ENCODE measurements at places on chromosomes 6 and 20. TPM values are rescaled to one million over a fixed set of nuclear protein-coding genes. Genes with fewer than 3 reads are reported as not detected.
A peak's percentile ranks its signal among the peaks of the same experiment; 100 is the strongest.

DNA sequence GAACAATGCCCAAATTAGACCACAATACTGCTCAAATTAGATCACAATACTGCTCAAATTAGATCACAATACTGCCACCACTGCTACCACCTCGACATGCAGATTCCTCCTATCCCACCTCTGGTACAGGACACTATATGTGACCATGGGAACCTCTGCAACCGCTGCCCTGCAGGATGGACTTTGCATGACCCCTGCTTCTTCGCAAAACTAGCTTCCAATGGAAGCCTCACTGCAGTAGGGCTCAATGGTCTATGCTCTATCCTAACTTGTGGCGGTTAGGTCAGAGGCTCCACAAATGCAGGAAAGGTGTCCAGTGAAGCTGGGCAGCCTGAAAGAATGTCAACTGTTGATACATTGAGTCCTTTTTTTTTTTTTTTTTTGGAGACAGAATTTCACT is 7.8 kb upstream of the TXNDC5 start:
- DNase-seq = no peak

DNA sequence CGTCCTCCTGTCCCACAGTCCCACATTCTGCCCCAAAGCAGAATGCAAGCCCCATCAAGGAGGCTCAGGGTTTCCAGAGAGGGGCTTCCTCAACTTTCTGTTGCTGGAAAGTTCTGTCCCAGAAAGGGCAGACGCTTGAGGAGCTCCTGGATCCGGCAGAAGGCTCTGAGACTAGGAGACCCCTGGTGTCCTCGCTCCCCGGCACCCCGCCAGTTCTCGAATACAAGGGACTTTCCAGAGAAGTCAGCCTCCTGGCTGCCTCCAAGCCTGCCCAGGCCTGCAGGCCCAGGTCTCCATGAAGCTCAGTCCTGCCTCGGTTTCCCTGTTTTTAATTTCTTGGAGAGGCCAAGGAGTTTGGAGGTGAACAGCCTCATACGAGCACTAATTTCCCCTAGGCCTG is 150.4 kb downstream of the CEBPB start:
- no peak for DNase-seq

DNA sequence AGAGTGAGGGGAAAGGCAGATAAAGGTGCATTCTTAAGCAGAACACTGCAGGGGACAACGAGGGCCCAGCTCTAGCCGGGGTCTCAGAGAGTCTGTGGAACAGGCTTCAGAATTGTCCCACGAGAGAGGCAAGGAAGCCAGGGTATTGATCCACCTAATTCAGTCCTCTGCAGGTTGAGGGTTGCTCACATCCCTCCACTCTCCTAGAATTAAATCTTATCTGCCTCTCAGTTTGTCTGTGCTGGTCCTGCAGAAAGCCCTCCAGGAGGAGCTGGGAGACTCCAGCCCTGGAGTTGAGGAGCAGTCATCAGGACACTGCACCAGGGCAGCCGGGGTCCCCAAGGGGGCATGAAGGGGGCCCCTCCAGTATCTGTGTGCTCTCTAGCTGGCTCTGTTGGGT is 39.1 kb downstream of the SLC24A3 start:
- DNase-seq = no peak

DNA sequence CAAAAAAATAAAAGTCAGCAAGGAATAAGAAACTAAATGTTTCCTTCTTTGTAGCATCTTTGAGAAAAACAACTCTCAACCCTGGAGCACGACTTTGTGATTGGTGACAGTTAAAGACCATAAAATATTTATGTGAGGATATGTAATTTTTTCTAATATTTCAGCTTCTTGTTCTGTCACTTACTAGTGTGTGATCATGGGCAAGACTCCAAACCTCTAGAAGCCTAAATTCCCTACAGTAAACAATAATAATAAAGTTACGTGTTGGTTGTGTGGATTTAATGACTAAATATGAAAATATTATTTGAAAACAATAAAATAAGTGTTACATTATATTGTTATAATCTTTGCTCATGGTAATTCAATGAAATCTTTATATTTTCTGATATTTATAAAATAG is 735.6 kb upstream of the MARCKS start:
- DNase-seq = peak; percentile 19

The RSPO3 gene
- total RNA-seq = 0.19 TPM

DNA sequence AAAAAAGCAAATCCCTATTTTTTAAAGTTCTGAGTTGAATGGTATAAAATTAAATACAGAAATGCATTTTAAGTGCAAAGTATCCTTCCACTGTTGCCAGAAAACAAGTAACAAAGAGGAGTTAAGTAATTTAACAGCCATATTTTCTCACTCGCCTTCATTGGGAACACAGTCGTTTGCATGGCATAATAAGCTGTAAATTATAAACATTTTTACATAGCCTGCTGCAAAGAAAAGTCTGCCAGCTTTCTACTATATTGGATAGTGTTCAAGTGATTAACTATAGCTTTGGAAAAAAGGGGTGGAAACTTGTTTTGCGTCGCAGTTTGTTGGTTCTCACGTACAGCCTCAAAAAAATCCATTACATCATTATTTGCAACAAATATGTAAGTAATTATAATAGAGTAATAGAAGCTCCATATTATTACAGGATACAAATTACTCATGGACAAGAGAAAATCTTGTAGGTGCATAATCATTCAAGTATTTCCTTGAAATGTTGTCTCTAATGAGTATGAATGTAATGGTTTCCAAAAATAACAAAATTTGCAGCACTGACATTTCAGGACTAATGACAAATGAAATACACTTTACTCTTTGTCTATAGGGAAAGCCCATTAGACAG is 139.3 kb downstream of the PDSS2 start:
- peak; percentile 64 for DNase-seq

- peak; percentile 28 for DNase-seq
Observed at GRCh38 chr6:167093922-167094432, 28.9 kb upstream of the CCR6 start.

DNA sequence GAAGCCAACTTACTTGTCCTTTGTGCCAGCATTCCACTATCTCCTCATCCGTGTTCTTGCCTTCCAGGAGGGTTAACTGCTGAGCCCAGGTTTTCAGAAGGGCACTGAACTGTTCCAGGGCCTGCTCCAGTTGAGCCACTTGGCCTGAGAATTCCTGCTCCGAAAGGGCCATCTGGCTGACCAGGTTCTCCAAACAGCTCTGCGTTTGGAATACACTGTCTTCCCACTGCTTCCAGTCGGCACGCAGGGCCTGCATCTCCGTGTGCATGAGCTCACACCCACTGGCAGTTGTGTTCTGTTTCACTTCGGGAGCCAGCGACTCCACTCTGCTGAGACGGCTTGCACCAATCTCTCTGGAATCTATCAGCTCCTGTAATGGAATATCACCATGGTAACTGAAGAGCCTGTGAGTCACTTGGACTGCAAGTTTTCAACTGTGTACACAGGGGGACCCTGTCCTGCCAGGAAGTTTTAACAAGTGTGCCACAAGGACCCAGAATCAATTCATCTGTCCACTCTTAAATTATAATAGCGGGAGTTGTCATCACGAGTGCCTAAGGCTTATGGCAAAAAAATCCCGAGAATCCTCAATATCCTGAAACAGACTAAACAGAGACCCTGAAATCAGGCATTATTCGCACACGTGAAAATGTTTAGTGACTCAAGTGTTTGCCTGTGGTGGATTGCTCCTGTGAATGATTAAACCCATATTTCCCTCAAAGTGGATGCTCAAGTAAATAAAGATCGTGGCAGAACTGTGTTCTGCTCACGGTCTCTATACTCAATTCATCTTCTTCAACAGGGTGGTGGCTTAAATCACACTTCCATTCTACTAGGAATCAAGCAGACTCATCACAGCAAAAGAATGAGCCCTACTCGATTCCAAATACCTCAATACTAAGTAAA is 255.9 kb downstream of the SYNE1 start:
- peak; percentile 95 for DNase-seq

GRCh38 chr6:125189494-125189893 is 35.9 kb downstream of the TPD52L1 start:
- no peak for DNase-seq

DNA sequence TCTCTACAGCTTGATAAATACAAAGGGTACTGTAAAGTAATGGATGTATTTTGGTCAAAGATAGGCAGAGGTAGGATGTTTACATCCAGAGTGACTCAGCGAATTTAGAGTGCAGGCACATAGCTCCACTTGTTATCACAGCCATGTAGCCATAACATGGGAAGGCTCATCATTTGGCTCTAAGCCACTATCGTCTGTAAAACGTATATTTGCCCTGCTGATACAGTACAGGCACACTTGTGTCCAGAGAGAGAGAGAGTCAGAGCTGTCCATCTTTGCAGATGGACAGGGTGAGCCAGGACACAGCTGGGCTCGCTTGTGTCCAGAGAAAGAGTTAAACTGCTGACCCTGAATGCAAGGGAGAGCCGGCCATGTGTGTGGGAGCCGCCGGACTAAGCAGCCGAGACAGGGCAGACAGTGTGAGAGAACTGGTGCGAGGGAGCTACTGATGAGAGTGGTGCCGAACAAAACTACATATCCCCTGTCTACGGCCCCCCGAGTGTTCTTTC is 619.0 kb downstream of the DOK5 start:
- DNase-seq = no peak

The STXBP5 gene
- total RNA-seq = 26.7 TPM

DNA sequence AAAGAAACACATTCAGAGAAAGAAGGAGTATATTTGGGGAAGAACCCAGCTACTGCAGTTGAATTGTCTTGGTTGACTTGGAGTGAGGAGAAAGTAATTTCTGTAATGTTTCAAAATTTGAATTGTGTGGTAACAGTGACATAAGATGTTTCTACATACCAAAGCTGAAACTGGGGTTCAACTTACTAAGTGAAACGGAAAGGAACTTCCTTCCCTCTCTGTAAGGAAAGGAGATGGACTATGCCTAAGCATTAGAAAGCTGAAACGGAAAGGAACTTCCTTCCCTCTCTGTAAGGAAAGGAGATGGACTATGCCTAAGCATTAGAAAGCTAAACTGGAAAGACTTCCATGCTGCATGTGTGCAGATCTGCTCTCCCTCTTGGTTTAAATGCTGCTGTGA is 46.0 kb downstream of the HUS1B start:
- peak; percentile 14 for DNase-seq

Measured in dermis blood vessel endothelial cell (primary cell).